CD4-positive, alpha-beta T cell treated with Interleukin-4 for 1 hour (primary cell): ENCODE measurements at places on chromosomes 5 and 9.

DNA sequence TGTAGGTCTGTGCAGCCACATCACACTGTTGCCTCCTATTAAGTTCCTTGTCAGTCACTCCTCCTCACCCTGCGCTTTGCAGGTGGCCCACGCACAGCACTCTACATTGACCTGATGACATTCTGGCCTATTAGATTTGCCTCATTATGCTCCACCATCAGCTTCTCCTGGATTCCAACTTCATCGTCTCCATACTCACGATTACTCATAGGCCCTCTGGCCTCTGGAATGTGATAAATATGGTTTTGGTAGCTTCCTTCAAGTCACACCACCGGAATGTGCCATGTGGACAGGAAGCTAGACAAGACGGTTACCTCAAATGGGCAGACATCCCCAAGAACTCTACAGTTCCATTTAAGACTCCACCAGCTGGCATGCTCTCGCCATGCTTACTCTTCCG lies 158.0 kb upstream of the LHFPL2 start:
- no peak for DNase-seq

- DNase-seq, result no peak
These were observed 592.4 kb downstream of the CSNK1G3 start for GRCh38 chr5:124104344-124104743.

DNA sequence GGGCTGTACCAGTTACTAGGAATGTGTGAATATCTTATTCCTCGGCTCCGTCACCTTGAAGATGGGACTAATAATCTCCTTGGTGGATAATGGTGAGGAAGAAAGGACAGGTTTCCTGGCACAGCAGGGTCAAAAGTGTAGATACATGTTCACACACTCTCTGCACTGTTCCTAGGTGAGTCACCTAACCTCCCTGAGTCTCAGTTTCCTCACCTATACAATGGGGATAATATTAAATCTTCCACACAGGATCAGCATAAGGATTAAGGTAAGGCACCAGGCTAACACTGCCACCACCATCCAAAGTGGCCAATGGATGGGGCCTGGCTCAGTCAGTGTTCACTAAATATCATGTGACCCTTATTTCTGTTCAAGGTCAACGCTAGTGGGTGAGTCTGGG lies 66.9 kb downstream of the PSMB7 start:
- DNase-seq, result no peak

DNA sequence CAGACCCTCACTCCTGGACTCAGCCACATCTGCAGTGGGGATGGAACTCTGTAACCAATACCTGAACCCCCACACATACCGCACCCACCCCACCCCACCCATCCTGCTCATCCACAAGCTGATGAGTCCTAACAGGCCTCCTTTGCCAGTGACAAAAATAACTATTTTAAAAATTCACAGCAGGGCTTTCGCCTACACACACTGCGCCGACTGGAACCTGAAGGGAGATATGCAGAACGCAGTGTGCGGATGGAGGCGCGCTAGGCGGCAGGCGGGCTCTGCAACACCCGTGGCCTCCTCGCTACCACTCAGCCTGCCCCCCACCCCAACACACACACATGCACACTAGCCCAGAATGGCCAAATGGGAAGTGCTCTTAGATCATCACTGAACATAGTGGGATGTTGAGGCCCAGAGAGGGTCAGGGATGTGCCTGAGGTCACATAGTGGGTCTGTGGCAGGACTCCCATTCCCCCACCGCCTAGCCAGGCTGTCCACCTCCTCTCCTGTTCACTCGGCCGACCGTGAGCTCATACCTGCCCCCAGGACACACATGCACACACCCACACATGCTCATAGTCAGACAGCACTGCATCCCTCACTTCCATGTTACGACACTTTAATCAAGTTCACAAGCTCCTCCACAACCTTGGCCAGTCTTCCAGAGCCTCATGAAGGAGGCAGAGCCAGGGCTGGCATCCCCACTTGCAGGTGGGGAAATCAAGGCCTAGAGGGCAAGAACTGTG lies 6.3 kb upstream of the CAMK2A start:
- no peak for DNase-seq

DNA sequence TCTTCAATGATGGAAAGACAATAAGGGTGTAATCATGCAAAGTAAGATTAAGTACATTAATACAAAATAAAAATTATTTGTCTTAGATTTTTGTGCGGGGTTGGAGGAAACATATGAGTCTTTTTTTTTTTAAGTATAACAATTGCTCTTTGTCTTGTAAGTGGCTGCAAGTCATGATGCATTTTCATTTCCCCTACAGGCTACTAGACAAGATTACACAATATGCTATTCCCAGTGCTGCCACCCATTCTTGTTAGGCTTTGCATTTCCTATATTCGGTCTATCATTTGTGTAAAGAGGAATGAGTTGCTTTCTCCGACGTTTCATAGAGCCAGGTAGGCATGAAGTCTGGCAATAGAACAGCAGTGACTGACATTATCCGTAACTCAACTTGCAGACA lies 294.2 kb upstream of the CYLC2 start:
- no peak for DNase-seq

DNA sequence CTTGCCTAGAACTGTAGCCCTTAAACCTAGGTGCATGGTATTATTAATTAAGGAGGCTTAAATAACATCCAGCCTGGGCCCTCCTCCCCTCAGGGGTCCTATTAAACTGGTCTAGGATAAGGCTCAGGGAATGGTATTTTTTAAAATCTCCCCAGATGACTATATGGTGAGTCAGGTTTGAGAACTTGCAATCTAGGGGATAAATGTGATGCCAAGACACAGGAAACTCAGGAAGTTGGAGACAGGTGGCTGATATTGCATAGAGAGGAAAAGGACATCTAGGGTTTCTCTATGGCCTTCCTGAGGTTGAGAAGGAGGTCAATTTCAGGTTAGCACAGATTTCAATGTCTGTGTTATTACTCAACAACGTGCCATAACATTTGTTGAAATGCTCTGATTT lies 581.0 kb downstream of the TLE1 start:
- DNase-seq, result no peak

- DNase-seq, result no peak
These were observed 13.0 kb downstream of the LARP1 start for GRCh38 chr5:154768207-154768606.

- DNase-seq, result no peak
These were observed 274.2 kb upstream of the DAB2 start for GRCh38 chr5:39698838-39699560.

- DNase-seq, result no peak
These were observed 1151.8 kb downstream of the CDH12 start for GRCh38 chr5:21701317-21701716.

- no peak for DNase-seq
These were observed 180.2 kb upstream of the EGFLAM start for GRCh38 chr5:38078161-38078560.

- DNase-seq, result no peak
These were observed 44.9 kb upstream of the SYNPO start for GRCh38 chr5:150595466-150596031.

- DNase-seq, result peak; percentile 57
These were observed 265.8 kb downstream of the MLLT3 start for GRCh38 chr9:20356403-20357036.

DNA sequence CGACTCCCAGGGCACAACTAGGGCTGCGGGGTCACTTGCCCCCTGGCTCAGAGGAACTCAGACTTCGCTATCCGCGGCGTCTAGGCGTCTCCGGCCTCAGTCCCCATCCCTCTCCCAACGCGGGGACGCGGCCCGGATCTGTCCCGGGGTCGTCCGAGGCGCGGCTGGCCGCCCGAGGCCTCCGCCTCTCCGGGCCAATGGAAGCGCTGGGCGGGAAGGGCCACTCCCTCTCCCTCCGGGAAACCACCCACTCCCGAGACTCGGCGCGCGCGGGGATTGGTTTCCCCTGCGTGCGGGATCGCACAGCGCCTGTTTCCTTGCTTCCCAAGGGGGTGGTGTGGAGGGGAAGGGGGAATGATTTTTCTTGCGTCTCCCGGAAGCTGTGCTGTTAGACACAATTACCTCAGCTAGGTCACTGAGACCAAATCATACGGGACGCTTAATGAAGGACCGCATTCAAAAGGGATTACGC lies 38.3 kb downstream of the NR2F1 start:
- DNase-seq, result no peak

GRCh38 chr5:150660108-150660831 lies 781 bp upstream of the MYOZ3 start:
- DNase-seq, result no peak

DNA sequence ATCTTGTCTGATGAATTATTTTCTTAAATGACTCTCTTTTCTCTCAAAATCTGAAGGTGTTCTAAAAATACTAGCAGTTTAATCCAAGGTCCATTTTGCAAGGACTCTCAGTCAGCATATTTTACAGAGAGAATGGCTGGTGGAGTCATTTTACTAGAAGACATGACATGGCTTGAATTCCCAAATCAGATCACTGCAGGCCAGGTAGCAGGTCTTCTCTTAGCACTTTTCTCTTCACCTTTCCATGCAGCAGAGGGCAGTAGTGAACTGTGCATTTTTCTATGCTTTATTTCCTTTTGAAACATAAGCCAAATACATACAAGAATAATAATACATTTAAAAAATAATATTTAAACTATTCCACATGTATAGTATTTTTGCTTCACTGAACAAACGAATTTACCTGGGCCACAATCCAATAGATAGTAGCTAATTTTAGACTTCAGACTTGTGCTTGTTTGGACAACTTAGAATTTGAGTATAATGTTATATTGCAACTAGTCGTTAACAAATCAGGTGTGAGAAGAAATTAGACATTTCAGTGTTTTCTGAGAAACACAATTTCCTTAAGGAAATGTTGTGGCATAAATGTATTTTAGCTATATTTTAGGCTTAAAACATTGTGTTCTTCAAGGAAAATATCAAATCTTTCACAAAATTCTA lies 289.4 kb upstream of the DAB2 start:
- peak; percentile 12 for DNase-seq

GRCh38 chr5:150129813-150130492 lies 25.7 kb downstream of the PDGFRB start:
- peak; percentile 55 for DNase-seq

- DNase-seq, result no peak
These were observed 288.8 kb downstream of the GLIS3 start for GRCh38 chr9:4011054-4011453.

- no peak for DNase-seq
These were observed 259.2 kb upstream of the RGMB start for GRCh38 chr5:98514215-98514614.

GRCh38 chr9:134317790-134318414 lies 8.4 kb upstream of the RXRA start:
- no peak for DNase-seq

DNA sequence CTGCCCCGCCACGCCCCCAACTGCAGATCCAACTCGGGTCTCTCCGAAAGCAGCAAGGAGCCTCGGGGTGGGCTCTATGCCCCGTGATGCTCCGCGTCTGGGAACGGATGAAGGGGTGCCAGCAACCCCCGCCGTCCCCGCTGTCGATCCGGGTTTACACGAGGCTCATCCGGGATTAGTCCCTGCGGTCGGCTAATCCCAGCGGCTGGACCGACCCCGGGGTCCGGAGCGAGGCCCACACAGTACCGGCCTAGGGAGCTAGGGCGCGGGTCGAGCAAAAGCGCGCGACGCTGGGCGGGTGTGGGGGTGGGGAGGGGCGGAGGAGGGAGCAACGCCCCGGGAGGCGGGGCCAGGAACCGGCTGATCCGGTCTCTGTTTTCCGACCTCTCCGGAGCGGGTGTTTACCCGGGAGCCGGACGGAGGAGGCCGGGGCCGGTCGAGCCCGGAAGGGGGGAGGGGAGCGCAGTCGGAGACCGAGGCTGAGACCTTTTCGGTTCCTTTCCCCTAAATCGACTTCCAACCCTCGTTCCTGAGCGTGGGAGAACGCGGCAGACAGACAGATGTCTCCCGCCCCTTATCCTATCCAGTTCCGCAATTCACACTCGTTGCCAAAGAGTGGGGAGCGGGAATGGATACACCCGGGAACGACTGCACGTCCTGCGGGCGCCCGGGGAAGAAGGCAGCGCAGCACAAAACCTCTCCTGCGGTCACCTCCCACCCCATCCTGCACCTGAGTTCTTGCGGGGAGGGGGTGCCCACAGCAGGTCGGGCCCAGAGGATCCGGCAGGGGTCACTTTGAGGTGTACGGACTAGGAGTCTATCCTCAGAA lies 28.6 kb downstream of the PCDH1 start:
- peak; percentile 59 for DNase-seq

GRCh38 chr5:14204011-14204670 lies 61.0 kb downstream of the TRIO start:
- no peak for DNase-seq

DNA sequence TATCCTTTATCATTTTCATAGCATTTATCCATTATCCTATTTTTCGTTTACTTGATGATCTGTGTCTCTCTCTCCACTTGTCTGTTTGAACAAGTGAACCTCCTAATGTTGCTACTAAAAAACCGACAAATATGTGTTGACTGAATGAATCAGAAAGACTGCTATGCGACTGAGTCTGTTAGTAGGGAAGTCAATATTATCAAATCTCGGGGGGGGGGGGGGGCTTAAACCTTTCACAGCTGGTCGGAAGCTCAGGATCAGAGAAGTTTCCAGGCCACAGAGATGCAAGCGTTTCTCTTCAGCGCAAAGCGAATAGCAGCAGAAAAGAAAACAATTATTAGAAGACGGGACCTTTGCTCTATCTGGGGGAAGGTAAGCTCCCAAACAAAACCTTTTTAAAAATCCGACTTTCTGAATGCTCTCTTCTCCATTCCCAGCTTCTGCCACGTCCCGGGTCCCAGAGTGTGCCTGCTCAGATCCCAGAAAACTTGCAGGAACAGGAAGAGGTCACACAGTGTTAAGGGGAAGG lies 412 bp downstream of the RIOK2 start:
- no peak for DNase-seq

DNA sequence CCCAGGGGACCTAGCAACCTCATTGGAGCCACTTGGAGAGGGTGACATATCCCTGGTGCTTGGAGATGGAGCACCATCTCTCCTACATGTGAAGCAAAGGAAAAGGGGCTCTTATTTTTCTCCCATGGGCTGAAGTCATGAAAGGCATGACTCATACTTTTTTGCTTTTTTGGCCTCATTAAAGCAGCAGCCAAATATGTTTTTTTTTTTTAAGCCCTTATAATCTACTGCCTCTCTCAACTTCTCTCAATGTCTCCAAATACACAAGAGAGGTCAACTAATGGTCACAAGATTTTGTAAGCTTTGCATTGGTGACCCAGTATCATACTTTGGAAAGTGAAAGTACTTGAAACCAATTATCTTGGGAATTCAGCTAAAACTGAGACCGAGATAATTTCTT lies 1.6 kb upstream of the CFAP90 start:
- no peak for DNase-seq
